ENCODE measurements at places on chromosomes 7 and 10.

DNA sequence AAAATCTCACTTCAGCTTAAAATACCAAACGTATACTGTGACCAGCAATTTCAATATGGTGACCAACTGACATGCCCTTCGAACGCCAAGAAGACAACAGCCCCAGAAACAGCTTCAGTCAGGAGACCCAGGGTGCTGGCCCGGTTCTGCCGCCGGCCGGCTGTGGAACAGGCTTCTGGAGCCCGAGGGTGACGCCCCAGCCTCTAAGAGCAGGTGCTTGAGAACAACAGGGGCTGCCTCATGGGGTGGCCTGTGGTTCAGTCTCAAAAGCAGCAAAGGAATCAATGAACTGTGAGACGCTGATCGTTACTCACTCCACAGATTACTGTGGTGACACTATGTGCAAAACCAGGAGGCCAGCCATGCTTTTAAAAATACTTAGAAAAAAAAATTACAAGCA is 17.3 kb downstream of the GPER1 start:
- DNase-seq: no peak

DNA sequence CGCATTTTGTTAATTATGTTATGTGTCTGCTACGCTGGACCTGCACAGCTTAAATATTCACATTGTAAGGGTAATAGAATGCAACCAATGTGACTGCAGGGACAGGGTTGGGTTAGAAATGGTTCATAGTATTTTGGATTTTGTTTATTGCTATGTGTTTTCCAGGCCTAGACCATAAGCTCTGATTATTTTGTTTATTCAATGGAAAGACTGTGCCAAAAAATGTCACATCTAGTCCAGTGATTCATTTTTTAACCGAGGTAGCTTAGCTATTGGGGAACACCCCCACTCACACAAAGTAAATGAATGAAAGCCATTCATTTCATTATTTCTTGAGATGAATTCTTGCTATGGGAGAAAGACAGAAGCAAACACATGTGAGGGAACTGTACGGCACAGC is 516.5 kb upstream of the ANKRD30A start:
- no peak for DNase-seq

DNA sequence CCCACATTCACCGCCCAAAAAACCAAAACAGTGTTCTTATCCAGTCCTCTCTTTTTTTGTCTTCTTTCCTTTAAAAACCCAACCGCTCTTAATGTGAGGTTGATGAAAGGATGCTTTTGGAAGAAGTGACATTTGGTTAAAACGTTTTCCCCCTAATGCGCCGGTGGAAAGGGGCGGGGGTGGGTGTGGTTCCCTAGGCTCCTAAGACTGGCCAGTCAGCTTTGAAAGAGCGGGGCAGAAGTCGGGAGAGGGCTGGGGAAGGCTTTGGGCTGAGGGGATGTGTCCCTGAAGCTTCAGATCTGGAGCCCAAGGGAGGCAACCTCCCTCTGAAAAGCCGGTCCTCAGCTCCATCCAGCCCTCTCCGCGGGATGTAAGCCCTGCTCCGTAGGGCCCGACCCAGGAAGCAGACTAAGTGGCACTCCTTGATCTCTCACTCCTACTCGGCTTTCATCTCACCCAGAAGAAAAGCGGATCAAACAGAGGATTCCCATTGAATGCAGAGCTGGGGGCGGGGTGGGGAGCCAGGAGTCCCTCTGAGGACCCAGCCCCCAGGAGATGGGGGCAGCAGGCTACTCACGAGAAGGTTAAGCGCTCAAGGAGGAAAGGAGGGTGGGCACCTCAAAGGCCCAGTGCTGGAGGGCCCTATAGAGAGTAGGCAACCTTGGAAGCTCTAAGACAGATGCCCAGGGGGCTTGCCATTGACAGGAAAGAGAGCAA is 2.4 kb upstream of the EVX1 start:
- no peak for DNase-seq

- no peak for DNase-seq
Observed at GRCh38 chr10:98097616-98098015, 36.8 kb upstream of the R3HCC1L start.

DNA sequence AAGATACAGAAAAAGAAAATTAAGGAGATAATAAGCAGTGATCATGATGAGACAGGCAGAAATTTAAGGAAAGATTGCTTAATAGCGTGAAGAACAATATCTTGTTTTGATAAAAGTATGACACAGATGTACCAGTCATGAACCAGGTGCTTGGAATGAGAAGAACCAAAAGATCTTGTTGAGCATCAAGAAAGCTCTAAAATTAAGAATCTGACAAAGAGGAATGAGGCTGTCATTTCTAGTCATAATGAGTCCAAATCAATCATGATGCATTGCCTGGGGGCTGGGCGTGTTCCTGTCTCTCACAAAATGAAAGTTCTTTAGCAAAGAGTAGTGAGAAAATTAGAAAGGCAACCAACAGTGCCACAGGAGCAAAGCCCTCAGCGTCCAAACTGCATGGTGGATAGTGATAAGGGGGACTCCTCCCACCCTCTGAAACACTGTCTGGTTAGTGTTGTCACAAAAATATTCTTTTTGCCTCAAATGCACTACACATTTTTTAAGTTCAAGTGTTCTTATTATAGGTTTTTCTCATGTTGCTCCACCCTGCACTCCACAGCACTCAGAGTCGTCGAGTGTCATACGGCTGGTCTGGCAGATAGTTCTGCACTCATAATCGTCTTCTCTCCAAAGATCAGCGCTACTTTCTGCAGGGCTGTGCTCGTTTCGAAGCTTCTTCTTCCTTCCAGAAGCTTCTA is 439.6 kb downstream of the TNS3 start:
- DNase-seq: no peak

GRCh38 chr10:46301721-46302479 is 15.1 kb downstream of the ANTXRL start:
- DNase-seq: no peak

DNA sequence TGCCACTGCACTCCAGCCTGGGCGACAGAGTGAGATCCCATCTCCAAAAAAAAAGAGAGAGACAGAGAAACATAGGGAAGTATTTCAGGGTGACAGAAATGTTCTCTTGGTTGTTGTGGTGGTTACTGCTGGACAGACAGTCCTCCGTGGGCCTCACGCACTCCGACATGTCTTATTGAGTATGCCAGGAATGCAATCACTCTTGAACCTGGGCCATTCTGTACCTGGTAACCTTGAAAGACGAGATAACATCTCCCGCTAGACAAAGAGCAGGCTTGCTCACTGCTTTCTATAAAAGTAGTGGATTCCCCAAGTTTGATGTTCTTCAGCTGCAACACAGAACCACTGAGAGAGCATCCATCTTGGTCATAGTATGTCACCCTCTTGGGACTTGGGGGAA is 6.7 kb downstream of the CACUL1 start:
- no peak for DNase-seq

- no peak for DNase-seq
Observed at GRCh38 chr7:142864980-142865747, 10.3 kb downstream of the EPHB6 start.

GRCh38 chr10:5071411-5072198 is 22.6 kb upstream of the AKR1C3 start:
- DNase-seq: no peak

DNA sequence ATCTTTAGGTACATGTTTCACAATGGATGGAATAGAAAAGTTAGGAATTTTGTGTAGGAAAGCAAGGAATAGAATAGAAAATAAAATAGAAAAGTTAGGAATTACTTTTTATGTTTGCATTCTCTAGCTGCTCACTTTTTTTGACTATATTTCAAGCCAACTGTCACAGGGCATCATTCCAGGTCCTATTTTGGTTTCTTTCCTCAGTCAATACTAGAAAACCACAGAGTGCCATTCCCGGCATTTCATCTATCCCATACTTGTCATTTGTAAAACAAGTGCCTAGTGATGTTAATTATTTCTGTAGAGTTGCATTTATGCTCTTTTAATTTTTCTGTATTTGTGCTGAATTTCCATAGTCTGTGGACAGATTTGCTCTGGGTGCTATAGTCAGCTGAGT is 66.2 kb downstream of the SDK1 start:
- no peak for DNase-seq

- DNase-seq: no peak
Observed at GRCh38 chr7:78636727-78637126, 816.7 kb downstream of the MAGI2 start.

DNA sequence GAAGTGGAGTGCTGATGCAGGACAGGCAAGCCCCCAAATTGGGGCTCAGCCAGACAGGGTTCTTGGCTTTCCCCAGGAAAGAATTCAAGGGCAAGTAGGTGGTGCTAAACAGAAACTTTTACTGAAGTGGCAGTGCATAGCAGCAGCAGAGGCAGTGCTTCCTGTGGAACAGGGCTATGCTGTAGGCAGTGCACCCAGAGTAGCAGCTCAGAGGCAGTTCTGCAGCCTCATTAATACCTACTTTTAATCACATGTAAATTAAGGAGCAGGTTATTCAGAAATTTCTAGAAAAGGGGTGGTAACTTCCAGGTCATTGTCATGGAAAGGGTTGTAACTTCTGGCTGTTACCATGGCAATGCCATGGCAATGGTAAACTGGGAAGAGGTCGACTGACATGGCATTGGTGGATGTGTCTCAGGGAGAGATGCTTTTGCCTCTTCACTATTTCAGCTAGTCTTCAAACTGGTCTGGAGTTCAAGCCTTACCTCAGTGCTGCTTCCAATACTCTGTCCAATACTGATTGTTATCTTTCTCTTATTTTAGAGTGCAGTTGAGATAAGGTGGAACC is 29.2 kb downstream of the PRSS58 start:
- no peak for DNase-seq

- no peak for DNase-seq
Observed at GRCh38 chr10:42801135-42801534, 18.5 kb downstream of the BMS1 start.

DNA sequence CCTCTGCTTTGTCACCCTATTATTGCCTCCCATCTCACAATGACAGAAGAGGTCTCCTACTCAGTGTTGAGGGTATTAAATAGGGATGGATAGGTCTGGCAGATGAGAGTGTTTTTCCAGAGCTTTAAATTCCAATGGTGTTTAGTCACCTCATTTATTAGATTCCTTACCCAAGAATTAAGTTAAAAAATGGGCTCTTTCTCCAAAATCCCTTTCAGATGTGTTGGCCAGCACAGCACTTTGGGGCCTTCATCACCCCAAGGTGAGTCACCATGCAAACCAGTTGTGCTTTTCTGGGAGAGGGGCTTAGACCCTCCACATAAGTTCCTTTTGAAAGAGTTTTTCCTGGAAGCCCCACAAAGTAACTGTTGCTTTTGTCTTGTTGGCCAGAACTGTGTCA is 78.4 kb downstream of the CYP26A1 start:
- DNase-seq: no peak

DNA sequence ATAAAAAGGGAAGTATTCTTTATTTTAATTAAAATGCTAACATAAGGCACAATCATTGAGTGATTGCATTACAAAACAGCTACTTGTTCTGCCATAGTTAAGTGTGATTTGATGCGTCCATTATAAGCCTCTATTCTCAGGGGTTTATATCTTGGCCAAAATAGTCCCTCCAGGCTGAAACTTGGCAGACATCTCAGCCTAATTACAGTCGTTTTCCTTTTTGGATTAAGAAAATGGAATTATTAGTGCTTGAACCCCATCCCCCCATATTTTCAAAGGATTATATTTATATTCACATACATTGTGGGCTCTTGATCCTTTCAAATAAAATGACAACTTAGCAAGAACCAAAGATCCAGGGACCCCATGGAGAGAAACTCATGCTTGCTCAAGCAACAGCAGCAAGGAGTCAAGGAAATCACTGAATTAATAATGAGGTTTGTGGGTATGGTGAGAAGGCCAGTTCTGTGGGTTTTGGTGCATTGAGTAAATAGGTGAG is 66.7 kb upstream of the NEUROD6 start:
- no peak for DNase-seq

DNA sequence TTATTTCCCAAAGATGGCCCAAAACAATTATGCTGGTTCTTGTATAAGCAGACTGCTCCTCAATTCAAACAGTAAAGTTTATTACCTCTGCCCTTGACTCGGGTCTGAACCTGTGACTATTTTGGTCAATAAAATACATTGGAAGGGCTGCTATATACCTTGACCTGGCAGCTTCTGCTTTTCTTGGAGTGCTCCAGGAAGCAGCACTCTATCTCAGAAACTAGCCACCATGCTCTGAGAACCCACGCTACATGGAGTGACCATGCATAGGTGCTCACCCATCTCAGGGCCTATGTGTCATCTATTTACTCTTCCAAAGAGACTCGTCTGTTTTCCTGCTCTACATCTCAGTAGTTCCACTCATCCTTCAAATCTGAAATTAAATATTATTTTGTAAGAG is 299.9 kb downstream of the AHR start:
- no peak for DNase-seq

- no peak for DNase-seq
Observed at GRCh38 chr10:63766745-63767137, 245.5 kb downstream of the REEP3 start.

GRCh38 chr10:122331615-122332446 is 42.7 kb upstream of the PLEKHA1 start:
- DNase-seq: no peak

- DNase-seq: no peak
Observed at GRCh38 chr7:39526666-39527065, 39.5 kb upstream of the YAE1 start.

GRCh38 chr10:77602231-77602912 is 35.2 kb downstream of the KCNMA1 start:
- no peak for DNase-seq

DNA sequence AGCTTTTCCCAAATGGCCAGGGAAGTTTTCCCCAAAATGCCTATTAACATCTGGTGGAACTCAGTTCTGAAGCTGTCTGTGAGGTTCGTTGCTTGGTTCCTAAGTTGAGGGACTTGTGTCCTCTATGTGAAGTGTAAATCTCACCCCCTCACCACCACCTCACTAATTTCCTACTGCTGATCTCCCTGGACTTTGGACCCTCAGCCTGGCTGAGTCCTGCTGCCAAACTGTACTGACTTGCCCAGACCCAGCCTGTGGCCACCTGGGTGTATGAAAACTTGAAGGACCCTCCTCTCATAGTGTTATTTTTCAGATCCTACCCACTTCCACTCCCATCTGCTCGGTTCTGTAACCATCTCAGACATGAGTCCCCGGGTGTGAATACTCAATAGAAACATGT is 94.9 kb downstream of the MET start:
- no peak for DNase-seq

DNA sequence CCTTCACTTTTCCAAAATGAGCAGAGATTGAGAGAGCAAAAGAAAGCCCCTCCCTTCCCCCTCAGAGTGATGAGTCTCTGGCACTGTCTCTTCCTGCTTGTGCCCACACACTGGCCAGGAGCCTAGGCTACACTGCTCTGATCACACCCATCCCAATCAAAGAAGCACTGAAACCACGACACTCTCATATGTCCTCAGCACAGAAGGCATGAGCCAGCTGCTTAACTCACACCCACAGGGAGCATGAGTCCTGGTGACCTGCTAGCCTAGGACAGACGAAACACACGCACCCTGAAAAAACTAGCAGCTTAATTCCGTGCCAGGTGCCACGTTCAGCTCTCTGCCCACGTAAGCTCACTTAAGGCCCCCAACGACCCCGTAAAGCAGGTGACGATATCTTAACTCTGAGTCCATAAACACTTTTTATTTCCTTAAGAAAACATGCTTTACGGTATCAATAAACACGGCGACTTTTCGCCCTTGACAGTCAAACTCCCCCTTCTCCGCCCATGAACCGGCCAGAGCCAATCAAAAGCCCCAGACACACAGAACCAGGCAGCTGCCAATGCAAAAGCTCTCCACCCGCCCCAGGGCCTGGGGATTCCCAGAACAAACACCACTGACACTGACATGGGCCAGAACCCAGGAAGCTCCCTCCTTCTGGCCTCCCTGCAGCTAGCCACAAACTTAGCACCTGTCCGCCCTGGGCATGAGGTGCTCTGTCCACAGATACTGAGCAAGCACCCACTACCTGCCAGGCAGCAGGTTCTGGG is 69.0 kb downstream of the TNRC18 start:
- no peak for DNase-seq
